Left renal pelvis (tissue), 4 donors: ENCODE measurements at places on chromosomes 5 and 9. TPM values are rescaled to one million over a fixed set of nuclear protein-coding genes. Genes with fewer than 3 reads are reported as not detected.

DNA sequence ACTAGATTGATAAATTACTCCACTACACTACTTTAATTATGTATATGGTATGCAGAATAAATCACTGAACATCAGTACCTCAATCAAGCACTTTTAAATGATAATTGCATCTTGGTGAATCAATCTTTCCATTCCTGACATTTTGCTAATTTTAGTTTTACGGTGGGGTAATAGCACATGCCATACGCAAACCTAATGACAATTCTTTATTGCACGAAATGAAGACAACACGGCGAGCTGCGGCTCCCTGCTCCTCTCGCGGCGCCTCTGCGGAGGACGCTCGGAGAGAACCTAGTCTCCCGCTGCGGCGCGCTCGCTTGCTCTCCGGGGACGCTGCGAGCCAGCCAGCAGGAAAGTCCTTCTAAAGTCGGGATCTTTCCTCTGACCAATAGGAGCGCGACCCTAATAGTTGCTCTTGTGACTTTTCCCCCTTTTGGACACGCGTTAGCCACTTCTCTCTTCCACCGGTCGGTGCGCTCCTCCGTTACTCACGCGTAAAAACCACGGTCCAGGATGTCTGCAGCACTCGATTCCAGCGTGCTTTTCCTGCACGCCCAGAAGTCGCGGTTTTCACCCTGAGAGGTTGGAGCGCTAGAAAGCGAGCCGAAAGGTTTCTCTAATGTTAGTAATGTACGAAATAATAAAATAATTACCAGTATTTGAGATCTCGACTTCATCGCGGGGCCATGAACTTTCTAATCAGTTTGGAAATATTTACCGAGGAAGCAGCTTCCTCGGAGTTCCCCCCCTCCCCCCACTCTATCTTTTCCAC is 1.0 kb upstream of the MEF2C start:
- no peak for DNase-seq

Gene HTR1A
- not detected for polyA plus RNA-seq

- no peak for DNase-seq
Measured at GRCh38 chr5:88889189-88890069, 6.4 kb upstream of the MEF2C start.

DNA sequence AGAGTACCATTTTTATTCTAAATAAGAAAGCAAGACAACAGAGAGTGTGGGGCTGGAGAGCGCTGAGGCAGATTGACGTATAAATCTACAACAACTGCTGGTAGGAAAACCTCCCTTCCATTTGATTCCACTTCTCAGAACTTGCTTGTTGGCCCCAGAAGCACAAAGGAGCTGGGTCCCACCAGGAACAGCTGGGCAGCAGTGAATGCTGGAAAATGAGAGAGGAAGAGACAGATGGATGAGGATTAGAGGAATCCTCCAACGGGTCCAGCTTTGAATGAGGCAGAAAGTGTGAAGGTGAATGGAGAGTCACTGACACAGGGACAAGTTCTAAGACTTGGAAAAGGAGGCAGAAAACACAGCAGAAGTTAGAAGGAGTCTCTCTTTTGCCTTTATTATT is 14.8 kb downstream of the TAS2R1 start:
- no peak for DNase-seq

DNA sequence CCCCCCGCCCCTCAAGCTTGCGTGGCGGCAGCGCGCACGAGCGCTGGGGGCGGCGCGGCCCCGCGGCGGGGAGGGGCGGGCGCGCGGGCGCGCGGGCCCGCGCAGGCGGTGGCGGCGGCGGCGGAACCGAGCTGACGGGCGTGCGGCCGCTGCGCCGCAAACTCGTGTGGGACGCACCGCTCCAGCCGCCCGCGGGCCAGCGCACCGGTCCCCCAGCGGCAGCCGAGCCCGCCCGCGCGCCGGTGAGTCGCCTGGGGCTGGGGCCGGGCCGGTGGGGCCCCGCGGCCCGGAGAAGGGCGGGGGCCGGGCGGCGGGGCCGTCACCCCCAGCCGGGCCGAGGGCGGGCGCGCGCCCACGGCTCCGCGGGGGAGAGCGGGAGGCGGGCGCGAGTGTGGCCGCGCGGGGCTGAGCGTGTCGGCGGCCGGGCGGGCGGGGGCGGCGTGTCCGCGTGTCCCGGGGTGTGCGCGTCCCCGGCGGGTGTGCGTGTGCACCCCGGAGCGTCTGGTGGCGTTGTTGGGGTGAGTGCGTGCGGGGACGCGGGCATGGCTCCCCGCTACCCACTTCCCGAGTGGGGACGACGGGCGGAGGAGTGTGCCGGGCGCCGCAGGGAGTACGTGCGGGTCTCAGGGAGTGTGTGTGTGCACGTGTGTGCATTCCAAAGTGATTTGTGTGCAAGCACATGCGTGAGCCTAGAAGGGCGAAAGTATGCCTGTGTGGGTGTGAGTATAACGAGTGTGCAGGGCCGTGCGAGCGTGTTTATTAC is at the start of gene NEK6:
TSS of gene NEK6 (plus strand) at position 106 of the 763 bp plus-strand sequence. CDS start 44,016 bp downstream, outside the sequence.
- no peak for DNase-seq

Gene TRIM7
- 0.56 TPM for polyA plus RNA-seq

Gene PRRX2
- 1.2 TPM for polyA plus RNA-seq

Gene PCDHA9
- 0.12 TPM for polyA plus RNA-seq

Gene PLEKHG4B
- polyA plus RNA-seq: 17.1 TPM

- DNase-seq: peak; percentile 10
Measured at GRCh38 chr5:156326718-156327259, at the start of gene SGCD. TSS of gene SGCD (plus strand) at chr5:156327164.

DNA sequence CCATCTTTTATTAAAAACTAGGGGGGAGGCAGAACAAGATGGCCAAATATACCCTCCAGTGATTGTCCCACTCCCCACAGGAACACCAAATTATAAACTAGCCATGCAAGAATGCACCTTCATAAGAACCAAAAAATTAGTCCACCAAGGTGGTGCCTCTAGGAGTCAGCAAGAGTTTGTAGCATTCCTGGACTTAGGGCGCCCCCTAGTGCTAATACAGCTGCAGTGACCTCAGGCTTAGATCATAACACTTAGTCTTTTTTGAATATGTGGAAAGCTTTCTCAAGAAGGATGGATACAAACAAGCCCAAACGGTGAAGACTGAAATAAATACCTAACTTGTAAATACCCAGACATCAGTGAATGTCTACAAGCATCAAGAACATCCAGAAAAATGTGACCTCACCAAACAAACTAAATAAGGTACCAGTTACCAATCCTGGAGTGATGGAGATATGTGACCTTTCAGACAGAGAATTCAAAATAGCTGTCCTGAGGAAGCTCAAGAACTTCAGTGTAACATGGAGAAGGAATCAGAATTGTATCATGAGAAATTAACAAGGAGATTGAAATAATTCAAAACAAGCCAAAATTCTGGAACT is 19.3 kb downstream of the PPIP5K2 start:
- no peak for DNase-seq

DNA sequence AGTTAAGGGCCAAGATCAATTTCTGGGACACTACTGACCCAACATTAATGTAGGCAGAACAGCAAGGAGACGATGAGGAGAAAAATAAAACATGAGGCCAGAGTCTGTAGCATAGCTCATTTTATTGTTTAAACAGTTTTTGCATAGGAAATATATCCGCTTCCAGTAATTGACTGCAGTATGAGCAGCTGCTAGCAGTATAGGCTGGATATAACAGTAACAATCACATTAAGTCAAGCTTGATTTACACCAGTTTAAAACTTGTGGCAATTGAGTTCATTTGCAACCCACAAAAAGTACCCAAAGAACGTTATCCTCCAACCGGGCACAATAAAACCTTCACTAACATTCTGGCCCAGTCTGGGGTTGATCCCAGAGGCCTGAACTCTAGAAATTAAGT is 232.2 kb downstream of the NFIB start:
- no peak for DNase-seq

GRCh38 chr5:174148721-174149120 is 103.2 kb downstream of the NSG2 start:
- DNase-seq: no peak

Gene ZFP2
- polyA plus RNA-seq: 7.8 TPM

DNA sequence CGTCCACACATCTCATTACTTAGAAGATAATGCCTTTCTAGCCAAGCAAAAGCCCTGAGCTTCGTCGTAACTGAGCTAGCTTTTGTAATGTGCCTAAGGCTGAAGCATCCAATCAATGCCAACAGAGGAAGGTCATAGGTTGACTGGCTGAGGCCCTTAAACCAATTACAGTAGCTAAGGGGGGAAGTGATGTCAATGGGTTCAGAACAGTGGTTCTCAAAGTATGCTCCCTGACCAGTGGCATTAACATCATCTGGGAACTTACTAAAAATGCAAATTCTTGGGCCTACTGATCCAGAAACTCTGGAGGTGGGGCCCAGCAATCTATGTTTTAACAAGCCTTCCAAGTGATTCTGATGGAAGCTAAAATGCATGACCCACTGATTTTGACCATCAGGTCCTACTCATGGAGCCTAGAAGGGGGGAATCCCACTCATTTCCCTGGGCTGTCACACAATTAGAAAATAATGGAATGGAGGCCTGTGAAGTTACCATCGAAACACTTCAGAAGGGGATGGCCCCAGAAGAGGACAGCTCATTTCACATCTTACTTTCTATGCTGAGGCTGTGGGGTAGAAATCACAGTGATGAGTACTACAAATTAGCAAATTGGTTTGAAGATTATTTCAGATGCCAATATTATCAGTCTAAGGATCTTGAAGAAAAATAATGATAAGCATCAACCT is 4.8 kb upstream of the VLDLR start:
- DNase-seq: no peak

Gene TMC1
- polyA plus RNA-seq: 0.82 TPM

GRCh38 chr9:113247640-113248039 is 26.3 kb downstream of the SLC31A1 start:
- no peak for DNase-seq

Gene POU5F2
- 0.06 TPM for polyA plus RNA-seq

DNA sequence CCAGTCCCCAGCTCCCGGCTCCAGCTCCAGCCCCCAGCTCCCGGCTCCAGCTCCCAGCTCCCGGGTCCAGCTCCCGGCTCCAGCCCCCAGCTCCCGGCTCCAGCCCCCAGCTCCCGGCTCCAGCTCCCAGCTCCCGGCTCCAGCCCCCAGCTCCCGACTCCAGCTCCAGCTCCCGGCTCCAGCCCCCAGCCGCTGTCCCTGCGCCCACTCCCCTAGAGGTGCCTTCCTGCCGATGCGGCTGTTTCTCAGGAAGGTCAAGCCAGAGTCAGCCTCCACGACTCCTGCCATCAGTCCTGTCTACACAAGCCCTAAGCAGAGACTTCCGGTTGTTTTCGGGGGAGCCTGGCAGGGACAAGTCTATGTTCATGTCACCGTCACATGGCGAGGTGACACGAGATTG is 74.8 kb downstream of the ZNF354C start:
- no peak for DNase-seq

- DNase-seq: no peak
Measured at GRCh38 chr9:3758816-3759576, 233.2 kb upstream of the RFX3 start.

- DNase-seq: no peak
Measured at GRCh38 chr9:115466756-115467155, 348.8 kb upstream of the TNC start.
